ENCODE measurements at places on chromosomes 5 and 9.

DNA sequence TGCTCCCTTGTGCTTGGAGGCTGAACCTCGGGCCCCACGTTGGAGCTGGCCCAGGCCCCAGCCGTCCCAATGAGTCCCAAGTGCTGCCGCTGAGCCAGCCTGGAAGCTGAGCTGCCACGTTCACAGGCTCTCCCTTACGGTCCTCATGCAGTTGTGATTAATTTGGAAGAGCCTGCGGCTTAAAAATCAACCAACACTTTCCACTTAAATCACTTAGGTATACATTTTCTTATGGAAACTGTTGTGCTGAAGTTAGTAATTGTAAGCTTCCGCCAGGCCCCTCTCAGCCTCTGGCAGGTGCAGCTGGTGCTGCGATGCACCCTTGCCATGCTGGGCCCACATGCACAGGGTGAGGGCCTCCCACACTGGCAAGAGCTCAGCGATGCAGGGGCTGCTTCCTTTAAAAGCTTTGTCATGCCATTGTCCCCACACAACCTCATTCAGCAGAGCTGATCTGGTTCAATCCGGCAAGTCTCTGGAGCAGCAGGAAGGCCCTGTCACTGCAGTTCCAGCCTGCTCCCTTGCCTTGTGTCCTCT, 61.0 kb downstream of the IPPK start:
- peak; percentile 97 for ATAC-seq

DNA sequence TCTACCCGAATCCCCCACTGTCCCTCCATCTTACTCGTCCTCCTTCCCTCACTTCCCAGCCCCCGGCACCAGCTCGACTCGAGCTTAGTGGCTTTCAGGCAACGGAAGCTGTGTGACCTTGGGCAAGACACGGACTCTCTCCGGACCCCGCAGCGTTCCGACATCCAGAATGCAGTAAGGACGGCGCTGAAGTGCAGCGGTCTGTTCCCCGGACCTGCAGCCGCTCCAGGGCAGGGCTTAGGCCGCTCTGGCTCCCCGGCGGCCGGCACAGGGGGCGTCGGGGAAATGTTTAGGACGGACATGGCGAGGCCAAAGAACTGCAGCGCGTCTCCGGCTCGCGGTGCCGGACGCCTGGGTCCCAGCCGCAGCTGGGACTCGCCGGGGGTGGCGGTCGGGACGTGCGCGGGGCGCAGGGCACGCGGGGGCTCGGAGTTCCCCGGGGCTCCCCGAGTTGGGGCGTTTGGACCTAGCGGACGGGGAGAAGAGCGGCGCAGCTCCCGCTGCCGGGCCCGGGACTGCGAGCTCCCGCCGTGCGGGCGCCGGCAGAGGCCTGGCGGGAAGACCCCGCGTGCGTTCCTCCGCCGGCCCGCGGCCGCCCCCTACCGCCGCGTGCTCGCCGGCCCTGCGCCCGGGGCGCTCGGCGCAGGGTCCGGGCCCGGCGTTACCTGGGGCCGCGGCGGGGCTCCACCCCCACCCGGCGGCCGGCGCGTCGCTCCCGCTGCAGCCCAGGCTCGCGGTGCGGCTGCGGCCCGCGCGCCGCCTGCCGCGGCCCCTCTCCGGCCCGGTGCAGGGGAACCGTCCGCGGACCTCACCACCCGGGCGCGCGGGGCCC, 5.6 kb upstream of the RNF44 start:
- ATAC-seq, result peak; percentile 76

DNA sequence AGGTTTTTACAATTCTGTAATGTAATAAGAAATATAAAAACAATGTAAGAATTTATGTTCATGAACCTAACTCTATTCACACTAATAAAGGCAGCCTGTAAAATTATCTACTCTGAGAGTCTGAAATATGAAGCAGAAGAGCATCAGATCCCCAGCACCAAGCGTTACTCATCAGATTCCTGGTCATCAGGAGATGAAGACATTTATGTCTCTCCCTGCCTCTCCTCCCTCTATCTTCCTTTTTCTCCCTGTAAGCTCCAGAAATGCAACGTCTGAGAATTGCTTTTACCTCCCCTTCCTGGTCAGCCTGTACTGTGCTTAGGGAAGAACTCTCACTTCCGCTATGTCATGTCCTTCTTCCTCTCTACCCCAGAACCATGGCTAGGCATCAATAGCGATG, 114.4 kb upstream of the SLIT3 start:
- ATAC-seq, result no peak

DNA sequence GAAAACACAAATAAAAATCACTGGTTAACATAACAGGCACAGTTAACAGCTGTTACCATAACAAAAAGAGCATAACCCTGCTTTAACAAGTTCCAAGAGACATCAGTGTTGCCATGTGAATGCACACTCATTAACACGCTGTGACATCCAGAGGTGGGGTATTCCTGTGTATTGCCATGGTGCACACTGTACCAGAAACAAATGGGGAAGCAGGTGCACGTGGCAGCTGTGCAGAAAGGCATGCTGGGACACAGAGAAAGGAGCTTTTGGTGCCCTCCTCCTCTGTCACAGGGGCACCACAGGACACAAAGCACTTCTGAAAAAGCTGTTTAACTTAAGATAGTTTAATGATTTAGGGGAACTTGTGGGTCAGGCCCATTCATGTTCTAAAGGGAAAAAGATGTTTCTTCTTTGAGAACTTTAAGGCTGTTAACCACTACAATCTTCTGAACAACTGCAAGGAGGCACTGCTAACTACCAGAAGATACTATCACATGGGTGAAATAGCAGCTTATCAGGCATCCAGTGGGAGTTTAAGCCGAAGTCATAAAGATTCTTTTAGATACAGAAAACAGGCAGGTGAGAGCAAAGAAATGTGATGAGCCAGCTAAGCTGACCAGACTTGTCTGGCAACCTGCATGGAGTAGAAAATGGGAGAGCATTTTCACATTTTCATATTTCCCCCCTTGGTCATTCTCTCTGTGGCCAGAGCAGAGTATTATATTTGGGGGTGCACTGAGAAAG, 56.4 kb upstream of the GOLPH3 start:
- ATAC-seq, result peak; percentile 77

GRCh38 chr5:159956074-159956473, 39.8 kb downstream of the ADRA1B start:
- ATAC-seq, result no peak

- no peak for ATAC-seq
These were observed 229.5 kb upstream of the PAPPA start for GRCh38 chr9:115923903-115924668.

DNA sequence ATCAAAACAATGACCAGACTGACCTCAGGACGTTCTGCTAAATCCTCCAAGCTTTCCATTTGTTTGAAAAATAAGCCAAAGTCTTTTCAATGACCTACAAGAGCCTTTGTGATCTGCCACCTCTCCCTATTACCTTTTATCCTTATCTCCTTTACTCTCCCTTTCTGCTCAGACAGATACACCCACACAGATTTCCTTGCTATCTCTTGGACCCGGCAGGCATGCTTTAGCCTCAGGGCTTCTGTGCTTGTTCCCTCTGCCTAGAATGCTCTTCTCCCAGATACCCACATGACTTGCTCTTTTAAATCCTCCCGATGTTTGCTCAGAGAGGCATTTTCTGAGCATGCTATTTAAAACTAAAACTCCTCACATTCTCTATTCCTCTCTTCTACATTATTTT, 8.9 kb upstream of the ELOVL7 start:
- ATAC-seq, result no peak

DNA sequence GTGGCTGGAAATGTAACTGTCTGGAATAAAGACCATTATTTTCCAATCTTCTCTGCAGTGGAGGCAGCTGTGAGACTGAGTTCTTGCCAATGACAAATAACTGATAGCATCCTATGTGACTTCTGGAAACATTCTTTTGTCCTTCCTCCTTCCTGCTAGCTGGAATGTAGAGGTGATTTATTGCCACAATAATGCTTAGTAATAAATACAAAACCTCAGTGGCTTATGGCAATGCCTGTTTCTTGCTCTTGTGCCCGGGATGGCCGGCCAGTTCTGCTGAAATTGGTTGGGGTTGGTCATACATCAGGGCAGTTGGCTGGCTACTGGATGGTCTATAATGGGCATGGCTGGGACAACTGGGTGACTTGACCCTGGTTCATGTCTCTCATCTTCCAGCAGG, 12.2 kb upstream of the TEX48 start:
- peak; percentile 46 for ATAC-seq

DNA sequence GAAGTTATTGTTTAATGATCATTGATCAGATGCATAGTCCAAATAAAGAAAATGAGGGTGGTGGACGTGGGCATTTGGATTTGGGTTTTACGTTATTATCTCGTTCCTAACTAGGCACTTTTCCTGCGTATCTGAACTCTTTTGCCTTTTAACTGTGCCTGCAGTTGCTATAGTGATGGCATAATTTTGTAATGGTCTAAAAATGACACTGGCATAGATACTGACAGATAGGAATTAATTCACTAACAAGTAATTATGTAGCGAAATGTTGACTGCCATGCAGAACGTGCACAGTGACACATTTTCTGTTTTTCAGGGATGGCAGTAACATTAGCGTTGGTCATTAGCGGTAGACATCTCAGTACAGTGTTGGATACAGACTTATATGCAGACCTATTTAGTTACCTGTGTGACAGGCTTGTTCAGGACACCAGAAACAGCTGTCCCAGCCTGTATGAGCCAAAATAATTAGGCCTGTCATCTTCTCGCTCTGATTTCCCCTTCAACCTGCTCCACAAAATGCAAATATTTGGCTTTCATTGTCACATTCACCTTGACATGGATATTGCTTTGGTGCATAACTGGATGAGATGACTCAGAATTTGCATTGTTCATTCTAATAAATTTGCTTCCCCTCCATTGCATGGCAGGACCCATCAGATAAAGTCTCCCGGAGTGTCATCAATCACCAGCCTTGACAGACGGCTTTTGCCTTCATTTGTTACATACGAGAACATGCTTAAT, 413.3 kb upstream of the IRX1 start:
- no peak for ATAC-seq

- no peak for ATAC-seq
These were observed 226.6 kb upstream of the SLC24A2 start for GRCh38 chr9:20015427-20015931.

DNA sequence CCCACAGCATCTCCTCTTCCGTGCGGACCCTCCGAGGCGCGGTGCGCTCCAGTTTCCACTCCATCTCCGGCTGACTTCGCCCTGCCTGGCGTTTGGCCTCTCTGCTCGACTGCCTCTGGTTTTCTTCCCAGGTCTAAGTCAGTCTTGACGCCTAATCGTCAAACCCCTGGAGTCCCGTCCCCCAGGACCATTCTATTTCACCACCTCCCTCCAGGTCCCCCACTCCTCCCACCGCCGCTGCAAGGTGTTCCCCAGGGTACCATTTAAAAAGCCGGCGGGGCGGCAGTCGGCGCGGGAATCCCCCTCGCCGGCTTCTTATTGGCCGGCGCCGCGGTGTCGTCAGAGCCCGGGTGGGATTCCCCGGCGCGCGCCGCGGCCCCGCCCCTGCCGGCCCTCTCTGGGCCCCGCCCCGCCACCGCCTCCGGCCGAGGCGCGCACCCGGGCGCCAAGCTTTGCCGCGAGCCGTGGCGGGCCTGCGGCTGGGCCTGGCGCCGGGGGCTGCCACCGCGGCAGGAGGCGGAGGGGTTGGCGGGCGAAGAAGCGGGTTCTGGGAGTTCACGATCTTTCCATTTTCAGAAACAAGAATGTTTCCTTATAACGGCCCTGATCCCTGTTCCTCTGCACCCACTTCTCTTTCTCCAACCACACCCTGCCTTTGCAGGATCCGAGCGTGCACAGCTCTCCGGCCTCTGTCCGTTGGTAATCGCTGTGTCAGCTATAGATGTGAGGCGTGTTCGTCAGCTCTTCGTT, at the start of gene CDC20B:
CDC20B (minus strand) TSS at position 241 of the 750 bp plus-strand sequence; CDS start at position 64, 177 bp downstream.
- peak; percentile 86 for ATAC-seq

- no peak for ATAC-seq
These were observed 66.6 kb upstream of the HAND1 start for GRCh38 chr5:154544646-154545045.

- no peak for ATAC-seq
These were observed 5.5 kb downstream of the PCYOX1L start for GRCh38 chr5:149363358-149363757.

- no peak for ATAC-seq
These were observed 57.8 kb downstream of the OLFM1 start for GRCh38 chr9:135145312-135145711.

GRCh38 chr5:1860949-1861348, 21.8 kb downstream of the IRX4 start:
- no peak for ATAC-seq

GRCh38 chr5:8729437-8729836, 816.4 kb downstream of the SEMA5A start:
- no peak for ATAC-seq

GRCh38 chr5:34476941-34477565, 179.1 kb upstream of the RAI14 start:
- ATAC-seq, result no peak

DNA sequence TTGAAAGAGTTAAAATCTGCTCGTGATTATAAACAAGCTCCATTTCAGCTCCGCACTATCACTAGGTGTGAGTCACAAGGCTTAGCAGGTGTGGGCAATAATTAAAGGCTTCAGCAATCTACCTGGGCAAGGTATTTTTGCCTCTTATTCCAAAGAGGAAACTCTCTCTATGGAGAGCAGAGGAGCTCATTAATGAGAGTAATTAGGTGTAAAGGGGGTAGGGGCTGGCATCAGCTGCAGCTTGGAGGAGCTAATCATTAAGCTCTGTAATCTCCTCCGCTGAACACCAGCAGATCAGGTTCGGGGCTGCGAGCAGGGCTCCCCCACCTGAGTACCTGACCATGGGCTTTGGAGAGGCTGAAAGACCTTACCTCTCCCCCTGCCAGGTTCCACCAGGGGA, 129.2 kb downstream of the CRB2 start:
- ATAC-seq, result no peak
